ENCODE measurements at places on chromosomes 3 and 15.

GRCh38 chr3:185555101-185555501 lies 2.7 kb upstream of the LIPH start:
- no peak for DNase-seq

DNA sequence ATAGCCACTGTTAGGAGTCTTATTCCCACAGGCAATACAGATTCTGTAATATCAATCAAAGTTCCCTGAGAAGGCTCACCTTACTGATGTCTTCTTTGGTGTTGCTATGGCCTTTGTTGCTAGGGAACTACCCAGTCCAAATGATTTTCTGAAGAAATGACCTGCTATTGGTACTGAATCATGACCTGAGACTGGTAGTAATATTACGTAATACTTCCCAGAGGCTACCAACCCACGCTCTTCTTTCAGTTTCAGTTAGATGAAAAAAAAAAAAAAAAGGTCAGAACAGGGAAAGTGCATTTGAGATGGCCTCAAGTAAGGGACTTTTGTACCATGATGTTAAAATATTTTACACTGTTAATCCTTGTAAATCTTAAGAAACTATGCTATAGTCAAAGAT lies 1092.5 kb upstream of the EPHA6 start:
- no peak for DNase-seq

DNA sequence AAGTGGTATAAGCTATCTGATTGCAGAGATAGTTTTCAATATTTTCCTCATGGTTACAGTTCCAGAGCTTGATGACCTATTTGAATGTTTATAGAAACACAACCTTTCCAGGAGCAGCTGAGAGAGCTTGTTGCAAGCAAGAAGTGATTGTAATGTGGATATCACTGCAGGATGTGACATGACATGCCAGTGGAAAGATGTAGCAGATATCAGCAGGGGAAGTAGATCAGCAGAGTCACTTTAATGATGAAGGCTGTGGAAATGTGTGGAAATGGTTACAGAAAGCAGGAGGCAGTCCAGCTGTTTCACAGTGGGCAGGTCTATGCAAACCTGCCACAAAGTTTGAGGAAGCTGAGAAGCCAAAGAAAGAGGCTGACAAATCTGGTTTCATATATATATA lies 21.0 kb downstream of the TMEM158 start:
- DNase-seq, result no peak

- DNase-seq, result no peak
These were observed 40.8 kb upstream of the ST3GAL6 start for GRCh38 chr3:98722389-98722788.

GRCh38 chr3:72255191-72255590 lies 470.2 kb upstream of the PROK2 start:
- DNase-seq, result no peak

- no peak for DNase-seq
These were observed 2.8 kb downstream of the TMEM115 start for GRCh38 chr3:50356553-50356952.

- DNase-seq, result no peak
These were observed 658.0 kb upstream of the GOLIM4 start for GRCh38 chr3:168753724-168754123.

DNA sequence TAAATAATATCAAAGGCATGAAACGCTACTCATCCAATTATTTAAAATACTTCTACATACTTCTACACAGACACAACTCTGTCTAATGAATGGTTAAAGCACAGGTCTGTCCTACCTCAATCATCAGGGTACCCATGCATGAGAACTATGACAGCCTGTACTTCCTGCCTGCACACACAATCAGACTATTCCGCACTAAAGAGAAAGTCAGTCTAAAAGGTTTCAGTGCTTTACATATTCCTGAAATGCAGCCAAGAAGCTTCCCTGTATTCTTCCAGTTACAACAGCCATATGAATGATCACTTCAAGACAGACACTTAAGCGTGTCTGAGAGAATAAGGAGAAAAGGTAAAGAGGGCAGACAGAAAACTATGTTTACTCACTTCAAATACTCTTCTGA lies 58.8 kb downstream of the TUBGCP4 start:
- DNase-seq, result no peak

Measured in activated T-helper 1 cell treated with anti-CD3 and anti-CD28 coated beads, Interleukin-2, amount 50 U/mL, for 16 hours (primary cell).